ENCODE measurements at places on chromosomes 3 and 15.

DNA sequence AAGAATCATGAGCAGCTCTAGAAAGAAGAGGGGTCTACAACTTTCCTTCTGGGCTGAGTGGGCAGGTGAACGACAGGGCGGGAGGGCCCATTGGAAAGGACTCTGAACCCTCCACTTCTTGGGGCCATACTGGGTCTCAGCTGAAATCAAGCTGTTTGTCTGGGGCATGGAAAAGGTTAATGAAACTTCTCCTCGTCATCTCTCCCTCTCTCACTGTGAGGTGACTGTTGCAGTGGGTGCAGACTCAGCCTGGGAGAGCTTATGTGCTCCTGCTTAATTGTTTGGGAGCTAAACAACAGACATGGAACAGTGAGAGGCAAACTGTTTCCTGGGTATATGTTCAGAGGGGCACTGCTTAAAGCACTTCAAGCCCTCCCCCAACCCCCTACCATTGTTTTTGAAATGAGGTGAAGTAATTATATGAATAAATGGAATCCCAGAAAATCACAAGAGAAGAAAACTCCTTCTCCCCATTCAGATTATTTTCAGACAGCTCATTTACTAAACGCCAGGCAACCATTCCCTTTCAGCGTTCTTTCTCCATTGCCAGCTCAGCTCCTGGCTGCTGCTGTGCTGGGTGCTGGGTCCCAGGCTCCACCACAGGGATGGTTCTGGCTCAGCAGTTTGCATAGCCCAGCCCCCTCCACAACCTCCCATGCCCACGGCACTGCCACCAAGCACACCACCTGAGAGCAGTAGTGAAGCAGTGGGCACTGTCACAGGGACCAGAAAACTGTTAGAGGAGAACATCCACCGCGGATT is 444.9 kb upstream of the TBL1XR1 start:
- DNase-seq, result no peak

DNA sequence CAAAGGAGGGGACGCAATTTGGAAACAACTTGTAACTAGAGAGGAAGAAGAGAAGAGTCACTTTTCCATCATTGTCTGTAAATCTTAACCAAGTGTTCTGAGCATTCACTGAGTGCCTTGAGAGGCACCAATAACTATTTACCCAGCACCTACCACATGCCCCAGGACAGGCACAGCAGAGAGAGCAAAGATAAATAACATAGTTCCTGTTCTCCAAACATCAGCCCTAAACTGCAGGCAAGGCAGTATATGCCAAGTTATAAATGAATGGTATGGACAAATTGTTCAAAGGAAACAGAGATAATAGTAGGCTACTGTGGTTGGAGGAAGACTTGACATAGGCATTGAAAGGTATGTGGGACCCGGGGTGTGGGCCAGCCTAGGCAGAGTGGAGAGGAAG is 45.6 kb downstream of the ITGB5 start:
- DNase-seq, result no peak

- DNase-seq, result no peak
Observed at GRCh38 chr15:70164910-70165715, 67.4 kb upstream of the TLE3 start.

DNA sequence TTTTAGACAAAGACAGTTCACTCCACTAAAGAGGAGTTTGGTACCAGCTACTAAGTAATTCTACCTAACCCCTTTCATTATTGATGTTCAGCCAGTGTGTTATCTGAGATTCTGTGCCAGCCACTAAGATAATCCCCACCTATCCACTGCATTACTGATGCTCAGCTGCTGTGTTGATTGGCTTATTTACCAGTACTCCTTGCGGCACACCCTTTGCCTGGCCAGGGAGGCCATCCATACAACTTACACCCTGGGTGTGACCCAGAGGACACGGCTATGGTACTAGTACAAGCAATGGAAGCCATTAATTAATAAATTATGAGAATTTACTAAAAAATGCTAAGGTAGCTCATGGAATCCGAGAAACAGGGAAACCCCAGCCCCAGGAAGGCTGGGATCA is 290.7 kb upstream of the CTNNB1 start:
- DNase-seq, result no peak

DNA sequence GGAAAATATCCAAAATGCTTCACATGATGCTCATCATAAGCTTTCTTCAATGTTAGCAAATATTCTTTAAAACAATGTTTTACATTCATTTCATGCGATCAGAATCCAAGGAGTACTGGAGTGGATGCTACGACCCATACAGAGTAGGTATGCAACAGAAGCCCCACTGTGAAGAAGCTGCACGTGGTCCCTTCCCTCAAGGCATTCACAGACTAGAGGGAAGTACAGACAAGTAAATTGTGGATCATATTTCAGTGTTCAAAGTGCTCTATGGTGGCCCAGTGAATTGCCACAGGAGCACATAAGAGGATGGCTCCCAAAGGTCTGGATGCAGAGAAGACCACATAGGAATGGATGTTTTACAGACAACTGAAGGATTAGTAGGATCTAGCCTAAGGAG is 789.9 kb downstream of the IGSF11 start:
- no peak for DNase-seq

DNA sequence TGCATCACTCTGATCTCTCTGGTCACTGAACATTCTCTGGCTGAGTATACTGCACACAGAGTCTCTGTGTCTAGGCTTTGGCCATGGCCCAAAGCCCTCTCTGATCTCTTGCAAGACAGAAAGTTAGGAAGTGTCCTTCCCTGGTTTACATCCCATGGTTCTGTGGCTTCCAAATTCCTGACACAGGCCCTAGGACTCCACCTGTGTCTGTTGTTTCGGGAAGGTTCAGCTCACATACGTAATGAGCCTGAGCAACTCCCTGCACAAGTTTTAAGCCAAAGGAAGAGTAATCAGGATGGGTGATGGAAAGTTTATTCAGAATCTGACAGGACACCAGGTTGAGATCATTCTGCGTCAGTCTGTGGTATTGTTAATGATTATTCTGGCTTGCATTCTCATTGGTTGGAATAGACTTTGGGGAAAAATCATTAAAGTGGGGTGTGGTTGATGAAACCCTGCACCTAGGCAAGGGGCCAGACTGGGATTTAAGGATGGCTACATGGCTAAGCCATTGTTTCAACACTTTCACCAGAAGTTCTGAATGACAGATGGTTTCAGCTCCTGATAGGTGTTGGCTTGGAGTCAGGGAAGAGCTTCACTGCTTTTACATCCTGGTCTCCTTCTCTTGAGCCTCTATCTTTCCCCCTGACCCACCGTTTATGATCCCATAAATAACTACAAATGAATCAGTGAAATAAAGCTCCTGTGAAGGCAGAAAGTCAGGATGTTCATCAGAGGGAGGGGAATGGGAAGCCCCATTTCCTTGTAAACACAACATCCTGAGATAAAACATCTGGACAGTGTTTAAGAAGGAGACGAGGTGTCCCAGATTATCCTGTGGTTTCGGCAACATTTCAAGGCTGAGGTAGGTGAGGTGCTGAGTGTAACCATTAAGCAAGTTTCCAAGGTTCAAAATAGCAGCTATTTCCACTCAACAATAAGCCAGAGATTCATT is 14.1 kb downstream of the LCMT2 start:
- no peak for DNase-seq

- DNase-seq, result no peak
Observed at GRCh38 chr3:11755276-11755675, 91.4 kb downstream of the TAMM41 start.

GRCh38 chr3:179083977-179084376 is 12.4 kb upstream of the ZMAT3 start:
- no peak for DNase-seq

DNA sequence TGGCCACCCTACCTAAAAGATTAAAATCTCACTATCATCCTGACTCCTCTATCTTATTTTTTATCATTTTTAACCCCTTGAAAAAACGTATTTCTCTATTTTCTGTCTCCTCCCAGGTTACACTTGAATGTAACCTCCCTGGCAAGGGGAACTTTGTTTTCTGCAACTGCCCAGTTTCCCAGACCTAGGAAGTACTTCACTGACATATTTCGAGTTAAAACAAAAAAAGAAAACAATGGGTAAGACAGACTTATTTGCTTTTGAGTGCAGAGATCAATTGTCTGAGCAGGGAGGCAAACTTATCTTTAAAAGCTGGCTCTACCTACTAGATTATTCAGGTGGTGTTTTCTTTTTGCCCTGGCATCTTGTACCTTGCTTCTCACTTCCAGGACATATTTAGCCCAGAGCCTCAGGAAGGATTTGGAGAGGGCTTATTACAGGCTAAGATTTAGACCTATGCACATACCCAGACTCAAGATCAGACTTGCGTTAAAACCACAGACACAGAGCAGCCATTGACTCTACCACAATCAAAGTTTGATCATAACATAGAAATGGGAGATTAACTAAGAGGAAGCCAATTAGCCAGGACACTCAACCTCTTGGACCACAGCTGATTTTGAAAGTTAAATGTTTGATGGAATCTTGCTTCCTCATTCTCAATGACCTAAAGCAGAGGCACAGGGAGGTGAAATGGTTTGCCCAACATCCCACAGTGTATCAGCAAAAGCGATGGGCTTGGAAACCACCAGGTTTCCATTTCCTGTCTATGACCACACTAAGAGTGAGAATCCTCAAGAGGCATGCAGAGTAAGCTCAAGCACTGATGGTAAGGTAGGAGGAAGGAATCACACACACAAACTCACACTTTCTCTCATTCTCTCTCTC is 169.5 kb upstream of the THBS1 start:
- no peak for DNase-seq

- no peak for DNase-seq
Observed at GRCh38 chr3:128339491-128340012, 127.1 kb downstream of the DNAJB8 start.

DNA sequence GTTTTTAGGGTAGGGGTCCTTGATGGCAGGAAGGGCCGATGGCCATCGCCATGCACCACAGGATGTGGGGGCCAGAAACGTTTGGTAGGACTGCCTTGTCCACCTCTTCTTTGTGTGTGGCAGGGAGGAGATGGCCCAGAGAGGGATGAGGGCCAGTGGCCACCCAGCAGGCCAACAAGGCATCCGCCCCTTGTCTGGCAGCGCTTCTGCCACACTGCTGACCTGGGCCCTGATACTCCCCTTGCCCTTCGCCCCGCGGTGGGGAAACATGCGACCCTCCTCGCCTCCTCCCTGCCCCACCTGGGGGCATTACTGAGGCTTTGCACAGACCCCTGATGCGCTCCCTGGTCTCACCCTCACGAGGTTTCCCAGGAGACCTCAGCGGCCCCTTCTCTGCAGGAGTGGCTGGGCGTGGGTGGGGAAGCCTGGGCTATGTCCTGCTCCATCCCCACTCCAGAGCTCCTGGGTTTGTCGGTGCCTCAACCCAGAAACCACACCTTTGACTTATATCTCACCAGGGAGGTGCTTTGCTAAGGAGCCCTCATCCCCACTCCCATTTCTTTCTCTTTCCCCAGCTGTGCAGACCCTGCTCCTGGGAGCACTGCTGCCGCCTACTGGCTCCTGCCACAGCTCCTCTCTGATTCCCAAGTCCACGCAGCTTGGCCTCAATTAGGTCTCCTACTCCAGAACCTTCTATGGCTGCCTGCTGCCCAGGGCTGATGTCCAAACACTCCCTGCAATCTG is 38.7 kb downstream of the FEM1B start:
- no peak for DNase-seq

- DNase-seq, result no peak
Observed at GRCh38 chr15:62888623-62889022, 153.9 kb upstream of the TPM1 start.

- no peak for DNase-seq
Observed at GRCh38 chr3:18765662-18766061, 340.5 kb upstream of the SATB1 start.

DNA sequence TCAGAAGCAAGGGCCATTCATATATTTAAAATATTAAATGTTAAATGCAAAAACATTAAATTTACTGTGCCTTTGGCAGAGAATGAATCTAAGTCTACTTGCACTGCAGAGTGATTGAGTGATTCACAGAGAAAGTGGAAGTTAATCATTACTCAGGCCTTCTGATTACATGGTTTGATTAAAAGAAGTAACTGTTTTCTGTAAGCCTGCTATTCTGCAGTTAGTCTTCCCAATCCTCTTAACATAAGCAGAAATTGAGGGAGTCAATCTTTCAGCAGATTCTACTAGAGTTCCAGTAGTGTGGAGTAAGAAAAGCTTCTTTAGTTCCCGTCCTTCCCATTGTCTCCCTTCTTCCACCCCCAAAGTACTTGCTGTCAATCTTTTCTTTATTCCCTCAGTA is 1.5 kb downstream of the NLGN1 start:
- no peak for DNase-seq

GRCh38 chr3:124147946-124148345 is 156.0 kb upstream of the ROPN1 start:
- no peak for DNase-seq

- DNase-seq, result no peak
Observed at GRCh38 chr3:99721633-99722007, 83.2 kb downstream of the COL8A1 start.

- DNase-seq, result no peak
Observed at GRCh38 chr3:24372559-24373197, 122.0 kb downstream of the THRB start.

- DNase-seq, result no peak
Observed at GRCh38 chr3:197149-197827, 725 bp downstream of the CHL1 start.

DNA sequence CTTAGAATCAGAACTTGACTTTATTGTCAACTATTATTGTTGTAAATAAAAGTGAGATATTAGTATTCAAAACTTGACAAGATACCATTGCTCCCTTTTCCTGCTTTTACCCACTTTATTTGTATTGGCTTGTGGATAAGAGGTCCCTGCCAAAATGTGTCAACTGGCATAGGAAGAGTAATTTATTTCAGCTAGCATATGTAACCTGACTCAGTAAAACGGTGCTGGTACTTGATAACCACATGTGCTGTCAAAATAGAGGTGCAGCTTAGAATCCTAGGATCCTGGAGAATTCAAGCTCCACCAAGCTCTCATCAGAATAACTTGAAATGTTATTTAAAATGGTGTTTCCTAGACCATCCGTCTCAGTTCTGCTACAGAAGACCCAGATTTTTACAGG is 90.2 kb upstream of the TGFBR2 start:
- DNase-seq, result peak; percentile 15

DNA sequence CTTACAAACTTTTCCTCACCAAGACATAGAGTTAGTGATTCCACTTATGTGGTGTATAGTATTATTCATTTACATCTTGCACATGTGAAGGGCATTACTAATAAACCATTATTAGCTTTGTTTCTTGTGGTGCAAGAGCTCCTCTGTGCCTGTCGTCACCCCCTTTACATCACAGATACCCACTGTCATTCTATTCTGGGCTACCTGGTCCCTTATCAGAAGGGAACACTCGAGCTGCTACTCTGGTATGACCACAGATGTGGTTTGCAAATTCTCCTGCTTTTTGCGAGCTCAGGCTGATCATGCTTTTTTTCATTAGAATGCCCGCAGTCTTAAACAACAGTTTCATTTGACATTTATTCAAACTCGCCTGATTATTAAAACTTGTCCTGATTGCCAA is 13.9 kb upstream of the SENP2 start:
- DNase-seq, result no peak

DNA sequence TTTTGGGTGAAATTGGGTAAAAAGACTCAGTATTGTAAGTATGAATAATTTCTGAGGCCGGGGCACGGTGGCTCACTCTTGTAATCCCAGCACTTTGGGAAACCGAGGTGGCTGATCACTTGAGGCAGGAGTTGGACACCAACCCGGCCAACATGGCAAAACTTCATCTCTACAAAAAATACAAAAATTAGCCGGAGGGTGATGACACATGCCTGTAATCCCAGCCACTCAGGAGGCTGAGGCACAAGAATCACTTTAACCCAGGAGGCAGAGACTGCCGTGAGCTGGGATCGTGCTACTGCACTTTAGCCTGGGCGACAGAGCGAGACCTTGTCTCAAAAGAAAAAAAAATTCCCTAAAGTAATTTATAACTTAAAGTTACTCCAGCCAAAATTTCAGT is 162.2 kb downstream of the APBA2 start:
- DNase-seq, result no peak

GRCh38 chr15:70156671-70157271 is 59.1 kb upstream of the TLE3 start:
- no peak for DNase-seq
